ENCODE measurements at places on chromosomes 4 and X. TPM values are rescaled to one million over a fixed set of nuclear protein-coding genes. Genes with fewer than 3 reads are reported as not detected.

The AKAP14 gene
- total RNA-seq: not detected

- no peak for DNase-seq
These were observed 45.8 kb downstream of the TEX13B start for GRCh38 chrX:107936434-107936730.

The INPP4B gene
- 36.8 TPM for total RNA-seq

DNA sequence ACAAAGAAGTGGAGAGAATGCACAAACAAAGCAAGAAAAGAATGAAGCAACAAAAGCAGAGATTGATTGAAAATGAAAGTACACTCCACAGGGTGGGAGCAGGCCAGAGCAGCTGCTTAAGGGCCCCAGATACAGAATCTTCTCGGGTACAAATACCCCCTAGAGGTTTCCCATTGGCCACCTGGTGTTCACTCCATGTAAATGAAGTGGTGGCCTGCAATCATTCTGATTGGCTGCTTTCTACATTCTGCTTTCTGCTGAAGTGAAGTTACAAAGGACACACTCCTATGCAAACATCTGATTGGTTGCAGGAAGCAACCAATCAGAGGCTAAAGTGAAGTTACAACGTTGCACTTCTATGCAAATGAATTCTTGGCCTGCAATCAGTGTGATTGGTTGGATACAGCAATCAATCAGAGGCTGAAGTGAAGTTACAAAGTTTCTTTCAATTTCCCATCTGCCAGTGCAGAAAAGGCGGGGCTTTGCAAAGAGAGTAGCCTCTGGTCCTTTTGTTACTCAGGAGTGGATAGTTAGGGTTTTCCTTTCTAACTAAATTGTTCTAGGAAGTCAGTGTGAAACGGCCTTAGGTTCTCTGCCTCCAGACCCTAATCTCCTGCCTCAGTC lies 19.0 kb upstream of the GPC4 start:
- DNase-seq: no peak

The CNGA2 gene
- total RNA-seq: not detected

The CFAP99 gene
- 0.13 TPM for total RNA-seq

- DNase-seq: peak; percentile 81
These were observed 119.5 kb upstream of the LIMCH1 start for GRCh38 chr4:41418444-41418843.

The LINC00632 gene
- total RNA-seq: 1,175 TPM

DNA sequence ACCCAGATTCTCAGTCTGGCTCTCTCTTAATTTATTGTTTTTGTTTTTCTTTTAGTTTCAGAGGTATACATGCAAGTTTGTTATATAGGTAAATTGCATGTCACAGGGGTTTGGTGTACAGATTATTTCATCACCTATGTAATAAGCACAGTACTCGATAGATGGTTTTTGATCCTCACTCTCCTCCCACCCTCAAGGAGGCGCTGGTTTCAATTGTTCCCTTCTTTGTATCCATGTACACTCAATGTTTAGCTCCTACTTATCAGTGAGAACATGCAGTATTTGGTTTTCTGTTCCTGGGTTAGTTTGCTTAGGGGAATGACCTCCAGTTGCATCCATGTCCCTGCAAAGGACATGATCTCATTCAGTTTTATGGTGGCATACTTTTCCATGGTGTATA lies 198.4 kb downstream of the STK32B start:
- DNase-seq: no peak

GRCh38 chr4:1187182-1187581 lies 14.8 kb upstream of the SPON2 start:
- peak; percentile 2 for DNase-seq

The SMARCAD1 gene
- total RNA-seq: 27.8 TPM

- DNase-seq: no peak
These were observed 123.6 kb upstream of the NR3C2 start for GRCh38 chr4:148565801-148566200.

The CT45A10 gene
- total RNA-seq: not detected

- DNase-seq: no peak
These were observed 13.1 kb upstream of the ANXA5 start for GRCh38 chr4:121709766-121710405.

The LEF1 gene
- total RNA-seq: 5.8 TPM

- no peak for DNase-seq
These were observed 241.7 kb upstream of the TLL1 start for GRCh38 chr4:165631208-165631894.

GRCh38 chr4:122632396-122633143 lies 11.7 kb upstream of the IL21 start:
- no peak for DNase-seq

- DNase-seq: no peak
These were observed 27.6 kb downstream of the NUDT6 start for GRCh38 chr4:122894827-122895226.

GRCh38 chr4:146369446-146369845 lies 152.3 kb downstream of the SLC10A7 start:
- DNase-seq: no peak

DNA sequence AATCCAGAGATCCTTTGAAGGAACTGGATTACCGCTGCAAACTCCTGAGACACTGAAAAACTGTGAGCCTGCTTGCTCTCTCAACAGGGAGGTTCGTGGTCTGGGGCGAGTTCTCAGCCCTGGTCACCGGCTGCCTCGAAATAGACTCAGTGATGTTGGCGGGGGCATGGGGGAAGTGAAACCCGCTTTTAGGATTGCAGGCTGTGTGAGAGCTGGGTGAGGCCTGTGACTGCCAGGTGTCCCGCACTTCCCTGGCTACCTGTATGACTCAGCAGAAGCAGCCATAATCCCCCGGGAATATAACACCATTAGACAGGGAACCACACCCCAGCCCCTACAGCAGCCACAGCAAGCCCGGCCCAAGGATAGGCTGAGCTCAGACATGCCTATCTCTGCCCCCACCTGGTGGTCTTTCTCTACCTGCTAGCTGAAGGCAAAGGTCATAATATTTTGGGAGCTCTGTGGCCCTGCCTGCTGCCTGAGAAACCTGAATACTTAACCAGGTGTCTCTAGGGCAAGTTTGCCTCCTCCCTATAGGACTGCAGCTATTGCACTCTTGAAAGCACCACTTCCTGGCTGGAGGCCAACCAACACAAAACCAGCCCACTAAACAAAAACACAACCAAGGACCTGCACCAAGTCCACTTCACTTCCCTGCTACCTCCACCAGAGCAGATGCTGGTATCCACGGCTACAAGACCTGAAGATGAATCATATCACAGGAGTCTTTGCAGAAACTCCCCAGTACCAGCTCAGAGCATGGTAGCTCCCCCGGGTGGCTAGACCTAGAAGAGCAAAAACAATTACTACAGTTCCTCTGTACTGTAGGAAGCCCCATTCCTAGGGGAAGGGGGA lies 202.0 kb downstream of the RRAGB start:
- DNase-seq: no peak

DNA sequence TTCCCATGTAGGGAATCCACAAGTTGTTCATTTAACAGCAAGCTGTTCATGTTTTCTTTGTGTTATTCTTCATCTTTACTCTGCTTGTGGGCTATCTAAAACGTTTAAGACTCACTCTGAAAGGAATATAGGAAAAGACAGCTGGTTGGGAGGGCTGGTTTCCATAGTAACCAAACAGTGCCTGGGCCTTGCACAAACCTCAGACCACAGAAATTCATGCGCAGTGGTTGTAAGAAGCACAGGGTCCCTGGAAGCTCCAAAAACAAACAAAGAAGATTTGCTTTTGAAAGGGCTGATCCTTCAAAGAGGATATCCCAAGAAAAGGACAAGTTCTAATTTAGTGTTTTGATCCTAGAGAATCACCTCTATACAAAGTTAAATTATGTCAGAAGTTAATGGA lies 7.8 kb downstream of the SERTM2 start:
- no peak for DNase-seq

DNA sequence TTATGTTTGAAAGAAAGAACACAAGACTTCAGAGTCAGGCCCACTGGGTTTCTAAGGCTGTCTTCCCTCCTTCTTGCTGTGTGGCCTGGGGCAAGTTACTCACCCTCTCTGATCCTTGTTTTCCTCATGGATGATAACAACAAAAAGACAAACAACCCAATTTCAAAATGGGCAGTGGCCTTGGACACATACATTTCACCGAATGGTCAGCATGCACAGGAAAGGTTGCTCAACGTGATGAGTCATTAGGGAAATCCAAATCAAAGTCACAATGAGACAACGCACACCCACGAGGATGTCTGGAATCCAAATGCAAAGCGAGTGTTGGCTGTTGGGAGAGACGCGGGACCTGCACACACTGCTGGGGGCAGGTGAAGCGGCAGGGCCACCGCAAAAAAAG lies 50.8 kb upstream of the PPP2R2C start:
- no peak for DNase-seq

- no peak for DNase-seq
These were observed 25.9 kb downstream of the SMIM31 start for GRCh38 chr4:164779811-164780216.

DNA sequence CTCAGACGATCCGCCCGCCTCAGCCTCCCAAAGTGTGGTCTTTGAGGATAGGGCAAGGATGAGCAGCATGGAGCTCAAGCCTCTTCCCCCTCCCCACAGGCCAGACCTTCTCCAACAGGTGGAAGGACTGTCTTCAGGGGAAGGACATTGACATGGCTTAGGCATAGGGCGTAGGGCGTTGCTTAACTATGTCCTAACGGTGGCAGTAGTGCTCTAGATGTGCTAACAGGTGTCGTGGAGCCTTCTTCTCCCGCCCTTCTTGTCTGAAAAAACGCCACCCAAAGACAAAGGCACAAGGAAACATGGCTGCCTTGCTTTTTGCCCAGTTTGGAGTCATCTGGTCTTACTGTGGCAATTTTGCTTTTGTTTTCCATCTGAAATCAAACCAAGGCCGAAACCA lies 219.8 kb downstream of the OR13H1 start:
- peak; percentile 77 for DNase-seq

The ATP1B4 gene
- total RNA-seq: not detected

DNA sequence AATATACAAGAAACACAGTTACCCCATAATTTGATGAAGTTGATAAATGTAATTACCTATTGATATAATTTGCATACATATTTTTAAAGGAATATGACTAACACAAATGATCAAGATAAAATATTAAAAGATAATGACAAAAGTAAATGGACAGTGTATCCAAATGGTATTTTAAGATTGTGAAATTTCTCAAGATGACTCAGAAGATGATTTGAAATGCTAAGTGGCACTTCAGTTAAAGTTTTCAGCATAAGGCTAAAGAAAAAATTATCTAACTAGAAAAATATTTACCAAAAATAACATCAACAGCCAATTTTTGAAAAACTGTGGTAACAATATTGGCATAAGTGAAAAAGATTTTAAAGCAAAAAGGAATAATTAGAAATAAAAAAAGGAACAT lies 248.4 kb upstream of the NDST4 start:
- DNase-seq: no peak

DNA sequence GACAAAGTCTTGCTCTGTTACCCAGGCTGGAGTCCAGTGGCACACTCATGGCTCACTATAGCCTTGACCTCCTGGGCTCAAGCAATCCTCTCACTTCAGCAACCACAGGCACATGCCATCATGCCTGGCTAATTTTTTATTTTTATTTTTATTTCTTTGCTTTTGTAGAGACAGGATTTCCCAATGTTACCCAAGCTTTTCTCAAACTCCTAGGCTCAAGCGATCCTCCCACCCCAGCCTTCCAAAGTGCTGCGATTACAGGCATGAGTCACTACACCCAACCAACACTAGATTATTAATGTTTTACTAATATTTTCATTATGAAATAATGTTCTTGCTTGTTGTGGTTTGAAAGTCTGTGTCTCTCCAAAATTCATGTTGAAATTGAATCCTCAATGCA lies 5.2 kb upstream of the ACTRT1 start:
- no peak for DNase-seq

The FAT4 gene
- total RNA-seq: 48.0 TPM

- no peak for DNase-seq
These were observed 30.8 kb upstream of the FMR1NB start for GRCh38 chrX:147950352-147950751.

DNA sequence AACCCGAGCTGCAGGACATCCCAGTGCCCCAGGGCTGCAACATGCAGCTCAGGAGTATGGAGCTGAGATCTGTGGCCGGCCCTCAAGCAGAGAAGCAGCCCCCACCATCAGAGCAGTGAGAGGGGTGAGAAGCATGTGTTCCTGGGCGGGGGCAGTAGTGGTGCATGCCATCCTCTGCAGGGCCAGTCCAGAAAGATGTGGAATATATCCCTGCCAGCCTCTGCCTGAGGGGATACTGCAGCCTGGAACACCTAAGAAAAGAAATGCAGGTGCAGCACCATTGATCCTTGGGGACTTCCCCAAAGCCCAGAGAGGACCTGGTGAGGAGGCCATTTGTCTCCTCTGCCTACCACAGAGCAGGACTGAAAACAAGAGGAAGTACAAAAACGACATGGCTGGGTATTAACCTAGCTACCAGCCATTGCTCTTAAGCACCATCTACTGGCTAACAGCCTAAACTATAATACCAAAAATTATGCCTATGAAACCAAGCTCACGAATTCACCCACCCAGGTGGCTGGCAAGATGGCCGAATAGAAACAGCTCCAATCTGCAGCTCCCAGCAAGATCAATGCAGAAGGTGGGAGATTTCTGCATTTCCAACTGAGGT lies 158.8 kb downstream of the ADGRA3 start:
- DNase-seq: no peak

- peak; percentile 43 for DNase-seq
These were observed 153.8 kb upstream of the AGA start for GRCh38 chr4:177596035-177596434.

DNA sequence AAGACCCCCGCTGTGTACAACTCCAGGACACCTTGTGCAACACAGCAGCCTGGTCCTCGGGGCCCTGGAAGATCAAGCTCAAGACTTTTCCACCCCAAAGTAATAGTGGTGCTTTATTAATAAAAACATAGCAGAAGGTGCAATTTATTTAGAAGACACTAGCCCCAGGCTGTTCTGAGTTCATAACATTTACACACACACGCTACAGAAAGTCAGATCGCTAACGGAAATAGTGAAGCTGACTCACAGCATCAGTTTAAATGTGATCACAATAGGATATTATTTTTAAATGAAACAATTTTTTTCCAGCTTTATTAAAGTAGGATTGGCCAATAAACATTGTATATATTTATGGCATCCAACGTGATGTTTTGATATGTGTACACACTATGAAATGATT lies 141.0 kb downstream of the STK32B start:
- DNase-seq: no peak

The SSX1 gene
- not detected for total RNA-seq

DNA sequence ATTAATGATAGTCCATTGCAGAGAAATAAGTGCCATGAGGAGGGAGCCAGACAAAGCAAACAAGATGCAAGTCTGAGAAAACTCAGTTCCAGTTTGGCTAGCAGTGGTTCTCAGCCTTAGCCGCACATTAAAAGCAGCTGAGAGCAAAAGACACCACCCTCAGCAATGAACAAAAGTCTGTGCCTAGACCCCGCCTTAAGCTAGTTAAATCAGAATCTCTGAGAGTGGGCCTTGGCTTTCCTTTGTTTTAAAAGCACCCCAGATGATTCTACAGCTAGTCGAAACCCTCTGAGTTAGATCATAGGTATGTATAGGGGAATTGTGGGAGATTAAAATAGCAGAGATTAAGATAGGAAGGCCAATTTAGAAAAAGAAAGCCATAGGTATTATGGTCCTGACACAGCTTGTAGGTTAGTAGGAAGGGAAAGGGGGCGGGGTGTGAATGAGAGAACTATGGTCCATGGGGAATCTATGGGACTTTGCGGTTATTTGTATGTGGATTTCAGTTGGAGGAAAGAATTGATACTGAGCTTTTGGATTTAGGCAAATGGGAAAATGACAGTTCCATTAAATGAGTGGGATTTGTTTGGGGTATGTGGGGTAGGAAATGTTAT lies 12.0 kb downstream of the SPRY1 start:
- no peak for DNase-seq

Measured in aorta (tissue), 5 donors.